ENCODE measurements at places on chromosomes 3 and 15.

DNA sequence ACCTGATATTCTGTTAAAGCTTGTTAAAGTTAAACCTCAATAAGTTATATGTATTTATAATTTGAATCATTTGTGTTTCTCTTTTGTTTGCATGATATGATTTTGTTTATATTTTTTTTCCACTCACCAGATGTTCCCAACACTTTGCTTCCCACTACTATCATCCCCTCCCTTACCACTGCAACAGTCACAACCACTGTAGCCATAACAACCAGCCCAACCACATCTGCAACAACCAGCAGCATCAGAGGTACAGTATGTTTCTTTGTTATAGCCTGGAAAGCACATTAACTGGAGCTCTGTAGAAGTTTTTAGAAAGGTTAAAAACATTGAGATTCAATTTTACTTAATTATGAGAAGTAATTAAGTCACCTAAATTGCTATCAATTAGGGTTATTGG is 1011.9 kb downstream of the VGLL3 start:
- DNase-seq: no peak

GRCh38 chr3:193983846-193984818 is 151.8 kb upstream of the HES1 start:
- DNase-seq: no peak

GRCh38 chr15:41474436-41474835 is 19.2 kb upstream of the ITPKA start:
- no peak for DNase-seq

- DNase-seq: no peak
Measured at GRCh38 chr3:188559072-188559429, 405.1 kb downstream of the LPP start.

DNA sequence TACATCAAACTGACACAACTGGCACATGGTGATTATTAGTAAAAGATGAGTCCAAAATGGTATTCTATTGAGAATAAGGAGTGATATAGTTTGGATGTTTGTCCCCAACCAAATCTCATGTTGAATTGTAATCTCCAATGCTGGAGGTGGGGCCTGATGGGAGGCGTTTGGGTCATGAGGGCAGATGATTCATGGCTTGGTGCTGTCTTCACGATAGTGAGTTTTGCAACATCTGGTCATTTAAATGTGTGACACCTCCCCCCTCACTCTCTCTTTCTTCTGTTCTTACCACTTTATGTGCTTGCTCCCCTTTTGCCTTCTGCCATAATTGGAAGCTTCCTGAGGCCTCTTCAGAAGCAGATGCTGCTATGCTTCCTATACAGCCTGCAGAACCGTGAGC is 90.6 kb downstream of the RSL24D1 start:
- DNase-seq: no peak

DNA sequence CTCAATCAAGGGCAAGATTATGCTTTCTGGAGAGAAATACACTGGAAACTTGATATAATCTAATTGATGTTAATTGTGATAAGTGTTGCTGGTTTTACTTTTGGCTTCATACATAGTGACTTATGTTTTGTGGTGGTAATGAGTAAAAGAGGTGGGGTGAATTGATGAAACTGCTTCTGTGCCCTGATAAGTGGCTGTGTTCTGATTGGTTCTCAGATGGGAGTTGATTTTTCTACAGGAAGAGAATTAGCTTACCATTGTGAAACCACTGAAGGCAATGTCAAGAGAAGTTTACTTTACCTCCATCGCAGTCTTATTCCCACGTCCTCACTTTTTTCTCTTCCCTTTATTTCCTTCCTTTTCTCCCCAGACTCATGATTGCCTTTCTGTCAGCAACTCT is 23.8 kb downstream of the TMEM45A start:
- no peak for DNase-seq

- DNase-seq: no peak
Measured at GRCh38 chr15:65663521-65663920, 41.8 kb downstream of the SLC24A1 start.
